Pancreas (tissue), 10 donors: ENCODE measurements at places on chromosomes 16 and 17. TPM values are rescaled to one million over a fixed set of nuclear protein-coding genes. Genes with fewer than 3 reads are reported as not detected.

ADAP2 gene
- 3.9 TPM for polyA plus RNA-seq

OMG gene
- 0.38 TPM for polyA plus RNA-seq

PRSS53 gene
- 8.2 TPM for polyA plus RNA-seq

CLEC18B gene
- 1.2 TPM for polyA plus RNA-seq

TBC1D3E gene
- polyA plus RNA-seq = not detected

CCDC154 gene
- 7.7 TPM for polyA plus RNA-seq

MED1 gene
- 6.0 TPM for polyA plus RNA-seq

SLC13A5 gene
- 0.15 TPM for polyA plus RNA-seq

SCO1 gene
- polyA plus RNA-seq = 8.9 TPM

CTRB2 gene
- polyA plus RNA-seq = 30,463 TPM

KCNJ2 gene
- polyA plus RNA-seq = 0.75 TPM

HAPSTR1 gene
- 6.0 TPM for polyA plus RNA-seq

LASP1 gene
- polyA plus RNA-seq = 36.0 TPM
